ENCODE measurements at places on chromosomes 6 and 20.

DNA sequence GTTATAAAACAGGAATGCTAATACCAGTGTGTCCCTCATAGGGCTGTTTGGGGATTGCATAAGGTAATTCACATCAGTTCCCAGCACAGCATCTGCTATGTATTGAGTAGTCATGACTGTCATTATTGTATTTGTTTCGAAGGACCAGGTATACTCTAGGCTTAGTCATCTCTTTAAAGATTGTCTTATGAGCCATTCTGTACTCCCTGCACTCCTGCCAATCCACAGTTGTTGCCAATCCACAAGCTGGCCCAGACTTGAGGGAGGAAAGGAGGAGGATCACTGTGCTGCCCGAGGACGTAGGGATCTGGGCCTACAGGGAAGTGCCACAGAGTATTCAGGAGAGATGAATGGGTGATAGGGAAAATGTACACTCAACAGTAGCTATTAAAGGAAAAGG, 113.0 kb upstream of the TIAM2 start:
- no peak for DNase-seq

- no peak for DNase-seq
Measured at GRCh38 chr6:29938746-29939508, 3.4 kb upstream of the HLA-A start.

DNA sequence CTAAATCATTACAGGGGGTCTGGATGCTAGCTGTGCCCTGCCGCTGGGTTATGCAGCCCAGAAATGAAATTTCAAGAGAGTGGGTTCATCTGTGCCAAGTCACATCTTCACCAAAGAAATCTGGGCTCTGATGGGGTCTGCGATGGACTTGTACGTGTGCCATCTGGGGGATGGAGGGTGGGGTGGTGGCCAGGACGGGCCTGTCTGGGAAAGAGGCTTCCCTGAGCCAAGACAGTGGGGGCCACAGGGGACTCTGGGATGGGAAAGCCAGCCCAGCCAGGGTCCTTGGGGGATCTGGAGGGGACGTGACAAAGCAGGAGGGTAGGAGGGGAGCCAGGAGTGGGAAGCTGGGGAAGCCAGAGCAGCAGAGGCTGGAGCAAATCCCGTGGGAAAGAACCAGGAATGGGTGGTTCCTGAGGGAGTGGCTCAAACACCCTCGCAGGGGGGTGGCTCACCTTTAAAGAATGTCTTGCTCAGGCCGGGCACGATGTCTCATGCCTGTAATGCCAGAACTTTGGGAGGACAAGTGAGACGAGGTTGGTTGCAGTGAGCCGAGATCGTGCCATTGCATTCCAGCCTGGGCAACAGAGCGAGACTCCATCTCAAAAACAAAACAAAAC, 36.3 kb upstream of the SULF2 start:
- DNase-seq = no peak

DNA sequence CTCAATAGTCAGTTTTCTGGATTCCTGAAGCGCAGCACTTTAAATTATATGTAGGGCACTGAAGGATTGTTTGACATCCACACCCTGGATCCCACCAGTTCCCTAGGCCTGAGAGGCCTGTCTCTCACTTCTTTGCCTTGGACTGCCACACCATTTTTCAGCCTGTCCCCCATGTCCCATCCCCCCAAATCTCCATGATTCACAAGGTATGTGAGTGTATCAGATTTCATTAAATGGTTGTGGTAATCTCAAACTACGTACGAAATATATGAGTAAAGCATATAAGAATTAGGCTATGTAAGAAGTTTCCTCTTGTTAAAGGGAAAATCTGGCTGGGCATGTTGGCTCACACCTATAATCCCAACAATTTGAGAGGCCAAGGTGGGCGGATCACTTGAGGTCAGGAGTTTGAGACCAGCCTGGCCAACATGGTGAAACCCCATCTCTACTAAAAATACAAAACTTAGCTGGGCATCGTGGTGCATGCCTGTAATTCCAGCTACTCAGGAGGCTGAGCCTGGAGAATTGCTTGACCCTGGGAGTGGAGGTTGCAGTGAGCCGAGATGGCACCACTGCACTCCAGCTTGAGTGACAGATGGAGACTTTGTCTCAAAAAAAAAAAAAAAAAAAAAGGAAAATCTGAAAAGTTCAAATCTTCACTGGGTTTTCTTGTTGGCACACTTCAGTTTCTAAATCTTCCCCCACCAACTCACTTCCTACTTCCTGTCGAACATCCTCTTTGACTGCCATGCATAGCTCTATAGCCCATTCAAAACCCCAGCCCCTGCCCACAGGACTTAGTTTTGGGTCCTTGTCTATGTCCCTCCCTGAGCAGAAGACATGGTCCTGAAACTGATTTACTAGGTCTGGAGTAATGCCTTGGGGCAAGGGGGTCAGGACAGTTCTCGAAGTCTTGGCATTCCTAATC, 97.3 kb upstream of the SHLD1 start:
- DNase-seq = no peak
